ENCODE measurements at places on chromosomes 7 and 10. TPM values are rescaled to one million over a fixed set of nuclear protein-coding genes. Genes with fewer than 3 reads are reported as not detected.
A peak's percentile ranks its signal among the peaks of the same experiment; 100 is the strongest.

Gene SLC35G1
- total RNA-seq: 8.7 TPM

DNA sequence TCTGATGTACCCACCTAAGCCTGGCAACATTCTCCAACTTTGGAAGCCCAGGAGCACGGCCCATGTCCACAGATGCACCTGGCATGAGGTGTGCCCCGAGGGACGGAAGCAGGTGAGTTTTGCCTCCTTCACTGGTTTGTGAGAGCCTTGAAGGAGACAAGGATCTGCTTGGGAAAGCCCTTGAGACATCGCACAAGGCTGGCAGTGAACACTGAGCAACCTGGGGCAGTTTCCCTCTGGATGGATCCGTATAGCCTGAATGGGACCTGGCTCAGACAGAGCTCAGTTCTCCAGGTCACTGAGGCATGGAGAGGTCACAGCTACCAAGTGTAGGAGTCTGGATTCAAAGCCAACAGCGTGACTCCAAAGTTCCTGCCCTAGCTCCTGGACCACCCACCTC is 8.8 kb upstream of the NUPR2 start:
- H3K4me3 ChIP-seq: no peak overlapping the region
- no peaks in the 10 kb centered on the region for H3K36me3 ChIP-seq
- no peak for DNase-seq
- no peaks in the 10 kb centered on the region for H3K27me3 ChIP-seq
- no peak overlapping the region for H3K27ac ChIP-seq

DNA sequence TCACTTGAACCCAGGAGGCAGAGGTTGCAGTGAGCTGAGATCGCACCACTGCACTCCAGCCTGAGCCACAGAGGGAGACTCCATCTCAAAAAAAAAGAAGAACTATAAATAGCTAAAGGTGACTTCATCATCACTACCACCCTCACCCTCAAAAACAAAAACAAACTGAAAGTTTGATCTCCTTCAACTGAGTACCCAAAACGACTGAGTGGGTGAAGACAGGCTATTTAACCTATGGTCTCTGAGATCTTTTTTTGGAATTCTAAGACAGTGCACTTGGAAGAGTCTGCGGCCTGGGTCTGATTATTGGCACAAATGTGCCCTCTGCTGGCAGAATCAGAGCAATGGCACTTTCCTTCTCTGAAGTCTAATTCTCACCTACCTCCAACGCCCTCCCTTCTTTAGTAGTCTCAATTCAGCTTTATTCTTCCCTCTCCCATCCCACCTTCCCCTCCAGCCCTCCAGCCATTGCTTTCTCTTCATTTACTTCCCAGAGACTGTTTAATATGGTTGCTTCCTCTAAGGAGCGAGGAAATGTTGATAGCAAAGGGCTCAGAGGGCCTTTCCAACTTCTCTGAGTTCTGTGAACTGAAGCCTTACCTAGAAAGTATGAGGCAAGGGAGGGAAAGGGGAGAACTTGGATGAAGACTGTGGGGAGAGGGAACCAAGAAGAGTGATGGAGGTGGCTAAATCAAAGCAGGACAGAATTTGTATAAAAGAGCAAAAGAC is 2.9 kb upstream of the MYOZ1 start:
- no peak overlapping the region for H3K27ac ChIP-seq
- H3K27me3 ChIP-seq: no peaks in the 10 kb centered on the region
- H3K4me3 ChIP-seq: no peak overlapping the region
- no peaks in the 10 kb centered on the region for H3K36me3 ChIP-seq
- DNase-seq: peak; percentile 66

- H3K27me3 ChIP-seq: no peaks in the 10 kb centered on the region
- DNase-seq: no peak
- H3K36me3 ChIP-seq: no peaks in the 10 kb centered on the region
- H3K27ac ChIP-seq: no peak overlapping the region
- H3K4me3 ChIP-seq: no peak overlapping the region
- H3K4me1 ChIP-seq: peaks cover 19% of the 10 kb centered on the region
These were observed 130.5 kb downstream of the GRK5 start for GRCh38 chr10:119337796-119338432.

Gene ZPBP
- not detected for total RNA-seq

Gene IL2RA
- 1.0 TPM for total RNA-seq

DNA sequence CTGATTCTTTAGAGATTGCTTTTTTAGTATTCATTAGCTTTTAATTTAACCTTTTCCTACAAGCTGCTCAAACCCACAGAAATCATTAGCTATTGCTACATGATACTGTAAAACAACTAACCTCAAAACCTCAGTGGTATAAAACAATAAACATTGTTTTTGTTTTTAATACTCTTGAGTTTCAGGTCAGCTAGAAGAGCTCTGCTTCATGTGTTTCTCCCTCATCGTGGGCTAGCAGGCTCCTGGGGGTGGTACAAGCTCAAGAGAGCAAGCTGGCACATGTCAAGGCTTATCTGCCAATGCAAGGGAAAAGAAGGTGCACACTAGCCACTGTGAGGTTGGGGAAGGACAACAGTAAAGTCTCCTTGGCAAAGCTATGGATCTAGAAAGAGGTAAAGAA is 232.9 kb upstream of the PHF14 start:
- no peaks in the 10 kb centered on the region for H3K27me3 ChIP-seq
- no peaks in the 10 kb centered on the region for H3K36me3 ChIP-seq
- no peak overlapping the region for H3K4me3 ChIP-seq
- no peak for DNase-seq
- H3K4me1 ChIP-seq: no peaks in the 10 kb centered on the region

GRCh38 chr10:30502266-30503060 is 68.5 kb downstream of the MAP3K8 start:
- peaks cover 1% of the 10 kb centered on the region for H3K4me1 ChIP-seq
- no peaks in the 10 kb centered on the region for H3K27me3 ChIP-seq
- H3K4me3 ChIP-seq: no peak overlapping the region
- no peak for DNase-seq
- H3K27ac ChIP-seq: no peak overlapping the region
- no peaks in the 10 kb centered on the region for H3K36me3 ChIP-seq

DNA sequence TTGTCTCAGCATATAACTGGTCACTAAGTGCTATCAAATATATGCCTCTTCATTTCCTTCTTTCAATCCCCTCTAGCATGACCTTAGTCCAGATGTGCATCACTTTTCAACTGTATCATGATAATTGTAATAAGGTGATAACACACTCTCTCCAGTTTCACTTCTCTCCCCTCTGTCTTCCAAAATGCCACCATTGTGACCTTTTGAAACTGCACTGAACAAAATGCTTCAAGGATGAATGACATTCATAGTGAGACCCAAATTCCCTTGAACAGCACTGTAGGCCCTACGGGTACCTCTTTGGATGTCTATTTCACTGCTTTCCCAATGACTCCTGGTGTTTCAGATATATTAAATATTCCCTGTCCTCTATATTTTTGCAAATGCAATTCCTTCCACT is 224.8 kb downstream of the DNAJB9 start:
- no peak for DNase-seq
- no peak overlapping the region for H3K27ac ChIP-seq
- no peaks in the 10 kb centered on the region for H3K36me3 ChIP-seq
- H3K4me1 ChIP-seq: no peaks in the 10 kb centered on the region
- no peak overlapping the region for H3K4me3 ChIP-seq

Gene GIMAP5
- 7.5 TPM for total RNA-seq

DNA sequence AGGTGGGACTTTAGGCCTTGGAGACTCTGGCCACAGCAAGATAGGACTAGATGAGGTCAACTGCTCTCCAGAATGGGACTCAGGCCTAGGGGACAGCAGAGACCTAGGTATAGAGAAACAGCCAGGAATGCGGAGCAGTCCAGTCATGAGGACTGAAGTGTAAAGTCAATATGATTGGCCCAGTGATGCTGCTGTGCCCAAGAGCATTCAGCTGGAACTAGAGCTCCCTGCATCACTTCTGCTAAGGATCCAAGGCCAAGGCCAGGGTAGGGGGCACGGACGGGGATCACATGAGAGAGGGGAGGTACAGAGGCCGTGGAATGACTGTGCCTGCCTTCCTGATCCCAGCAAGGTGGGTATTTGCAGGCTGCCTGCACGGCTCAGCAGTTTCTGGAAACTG is 237.9 kb downstream of the FRMD4A start:
- no peaks in the 10 kb centered on the region for H3K36me3 ChIP-seq
- no peak overlapping the region for H3K27ac ChIP-seq
- H3K4me3 ChIP-seq: no peak overlapping the region
- no peak for DNase-seq
- H3K27me3 ChIP-seq: no peaks in the 10 kb centered on the region

GRCh38 chr7:107387128-107387527 is 82.7 kb upstream of the GPR22 start:
- H3K36me3 ChIP-seq: no peaks in the 10 kb centered on the region
- no peak overlapping the region for H3K4me3 ChIP-seq
- H3K4me1 ChIP-seq: no peaks in the 10 kb centered on the region
- no peak overlapping the region for H3K27ac ChIP-seq

Gene EPHB4
- 115 TPM for total RNA-seq

DNA sequence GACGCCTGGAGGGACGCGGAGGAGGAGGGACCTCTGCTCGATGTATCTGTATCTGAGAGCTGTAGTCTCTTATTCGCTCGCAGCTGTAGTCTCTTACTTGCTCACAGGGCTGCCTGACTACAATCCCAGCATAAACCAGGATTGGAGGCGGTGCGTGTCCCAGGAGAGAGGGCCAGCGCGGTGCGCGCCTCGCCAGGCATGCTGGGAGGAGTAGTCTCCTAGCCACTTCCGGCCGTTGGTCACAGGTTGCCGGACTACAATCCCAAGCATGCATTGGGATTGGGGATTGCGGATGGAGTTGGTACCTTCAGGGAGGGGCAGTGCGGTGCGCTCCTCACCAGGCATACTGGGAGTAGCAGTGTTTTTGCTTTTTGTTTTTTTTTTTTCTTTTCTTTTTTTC is 421.7 kb upstream of the NUPR2 start:
- DNase-seq: no peak
- no peak overlapping the region for H3K27ac ChIP-seq
- H3K36me3 ChIP-seq: no peaks in the 10 kb centered on the region
- no peaks in the 10 kb centered on the region for H3K27me3 ChIP-seq
- peaks cover 3% of the 10 kb centered on the region for H3K4me1 ChIP-seq
- H3K4me3 ChIP-seq: no peak overlapping the region

DNA sequence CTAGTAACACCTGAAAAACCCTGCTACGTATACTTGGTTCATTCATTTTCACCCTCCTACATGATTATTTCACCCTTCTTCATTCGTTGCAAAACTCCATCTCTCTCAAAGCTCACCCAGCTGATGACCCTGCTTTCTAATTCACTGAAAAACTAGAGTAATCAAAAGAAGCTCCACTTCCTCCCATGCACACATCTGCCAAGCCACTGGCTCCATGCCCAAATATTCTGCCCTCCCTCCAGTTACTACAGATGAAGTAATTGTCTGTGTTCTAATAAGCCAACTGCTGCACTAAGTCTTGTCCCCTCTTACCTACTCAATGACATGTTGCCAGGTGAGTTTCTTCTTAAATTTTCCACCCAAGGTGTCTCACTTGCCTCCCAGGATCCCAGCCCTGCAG is 96.9 kb upstream of the CCDC71L start:
- no peaks in the 10 kb centered on the region for H3K4me1 ChIP-seq
- no peak overlapping the region for H3K4me3 ChIP-seq
- peak; percentile 39 for DNase-seq
- H3K27me3 ChIP-seq: no peaks in the 10 kb centered on the region
- no peaks in the 10 kb centered on the region for H3K36me3 ChIP-seq
- no peak overlapping the region for H3K27ac ChIP-seq

DNA sequence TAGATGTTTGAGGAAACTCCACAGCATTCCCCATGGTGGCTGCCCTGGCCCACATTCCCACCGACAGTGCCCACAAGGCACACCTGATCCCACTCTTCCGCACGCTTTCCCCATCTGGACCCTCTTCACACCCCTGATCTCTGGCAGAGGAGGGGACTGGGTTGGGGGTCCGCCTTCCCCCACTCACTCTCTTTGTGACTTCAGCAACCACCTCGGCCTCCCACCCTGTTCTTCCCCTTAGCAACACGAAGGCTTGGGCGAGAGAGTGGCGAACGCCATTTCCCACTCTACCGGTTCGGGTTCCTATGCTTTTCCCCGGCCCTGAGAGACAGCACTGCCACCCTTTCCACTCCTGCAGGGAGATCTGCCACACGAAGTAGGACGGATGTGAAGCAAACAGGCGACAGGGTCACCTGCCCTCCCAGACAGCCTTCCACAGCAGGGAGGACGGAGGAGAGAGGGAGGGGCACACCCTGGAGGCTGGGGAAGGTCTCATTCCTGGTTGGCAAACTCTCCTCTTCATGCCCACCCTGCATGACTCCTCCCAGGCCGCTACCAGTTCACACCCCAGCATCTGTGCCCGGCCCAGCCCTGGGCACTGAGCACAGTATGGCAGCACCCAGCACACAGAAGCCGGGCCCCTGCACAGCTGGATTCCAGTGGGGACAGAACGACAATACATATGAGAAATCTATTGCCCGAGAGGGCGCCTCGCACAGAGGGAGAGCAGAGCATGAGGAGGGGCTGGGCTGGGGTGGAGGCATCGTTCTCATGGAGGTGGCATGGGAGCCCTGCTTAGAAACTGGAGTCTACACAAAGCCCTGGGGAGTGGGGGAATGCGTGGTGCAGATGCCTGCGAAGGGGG is 93.5 kb downstream of the PAXIP1 start:
- H3K4me3 ChIP-seq: no peak overlapping the region
- no peaks in the 10 kb centered on the region for H3K36me3 ChIP-seq
- no peaks in the 10 kb centered on the region for H3K4me1 ChIP-seq
- no peak overlapping the region for H3K27ac ChIP-seq
- no peak for DNase-seq

GRCh38 chr10:34868589-34868988 is 53.5 kb upstream of the PARD3 start:
- H3K27ac ChIP-seq: no peak overlapping the region
- H3K4me1 ChIP-seq: peaks cover 6% of the 10 kb centered on the region
- H3K4me3 ChIP-seq: no peak overlapping the region
- H3K36me3 ChIP-seq: no peaks in the 10 kb centered on the region
- no peak for DNase-seq

GRCh38 chr10:88544140-88544870 is 38.8 kb downstream of the RNLS start:
- no peak overlapping the region for H3K27ac ChIP-seq
- H3K4me1 ChIP-seq: peaks cover 2% of the 10 kb centered on the region
- no peak overlapping the region for H3K4me3 ChIP-seq

Gene NKX1-2
- total RNA-seq: 0.05 TPM

- no peak within 1 kb of the TSS for H3K4me3 ChIP-seq
- no peaks in the 10 kb centered on the region for H3K27me3 ChIP-seq
- H3K36me3 ChIP-seq: no peaks in the 10 kb centered on the region
- no peak for DNase-seq
- H3K27ac ChIP-seq: no peak within 1 kb of the TSS
These were observed at the start of gene SHH for GRCh38 chr7:155811895-155812761. TSS of gene SHH (minus strand) at chr7:155812463. CDS start at chr7:155812122, 341 bp downstream.

DNA sequence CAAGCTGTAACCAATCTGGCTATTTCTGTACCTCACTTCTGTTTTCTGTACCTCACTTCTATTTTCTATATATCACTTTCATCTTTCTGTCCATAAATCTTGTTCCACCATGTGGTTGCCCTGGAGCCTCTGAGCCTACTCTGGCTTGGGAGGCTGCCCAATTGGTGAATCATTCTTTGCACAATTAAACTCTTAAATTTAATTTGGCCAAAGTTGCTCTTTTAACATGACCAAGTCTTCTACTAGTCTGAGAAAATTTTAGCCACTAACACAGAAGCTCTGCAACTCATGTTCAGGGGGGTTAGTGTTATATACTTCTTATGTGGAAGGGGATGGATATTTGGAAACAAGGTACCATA is 503.5 kb downstream of the KIF20B start:
- no peak overlapping the region for H3K4me3 ChIP-seq
- no peaks in the 10 kb centered on the region for H3K36me3 ChIP-seq
- H3K4me1 ChIP-seq: no peaks in the 10 kb centered on the region
- no peaks in the 10 kb centered on the region for H3K27me3 ChIP-seq
- DNase-seq: no peak

Gene CYP2E1
- 1.9 TPM for total RNA-seq

GRCh38 chr7:83337050-83337449 is 174.4 kb upstream of the PCLO start:
- H3K36me3 ChIP-seq: no peaks in the 10 kb centered on the region
- no peak overlapping the region for H3K27ac ChIP-seq
- DNase-seq: no peak
- no peaks in the 10 kb centered on the region for H3K27me3 ChIP-seq

Measured in ovary (tissue), 10 donors.